Neural cell (in vitro differentiated cells): ENCODE measurements at places on chromosomes 3 and 15. TPM values are rescaled to one million over a fixed set of nuclear protein-coding genes. Genes with fewer than 3 reads are reported as not detected.

The MAGI1 gene
- polyA plus RNA-seq = 44.7 and 47.5 TPM in 2 replicates

The GABRR3 gene
- not detected in 2 replicates for polyA plus RNA-seq

The PP2D1 gene
- not detected in 2 replicates for polyA plus RNA-seq

The LCTL gene
- not detected in 2 replicates for polyA plus RNA-seq

The ITGA11 gene
- 0.04 TPM in 1 of 2 replicates, not detected in the other for polyA plus RNA-seq

The NRROS gene
- not detected in 2 replicates for polyA plus RNA-seq

The AMOTL2 gene
- 30.1 and 56.6 TPM in 2 replicates for polyA plus RNA-seq

The TM4SF1 gene
- polyA plus RNA-seq = 0.81 and 2.2 TPM in 2 replicates

The MESP1 gene
- 4.8 and 5.5 TPM in 2 replicates for polyA plus RNA-seq

The BCHE gene
- 2.0 and 2.6 TPM in 2 replicates for polyA plus RNA-seq

The PLA2G4F gene
- not detected in 2 replicates for polyA plus RNA-seq

The MEX3B gene
- polyA plus RNA-seq = 38.8 and 46.0 TPM in 2 replicates
